ENCODE measurements at places on chromosomes 5 and 9. TPM values are rescaled to one million over a fixed set of nuclear protein-coding genes. Genes with fewer than 3 reads are reported as not detected.

DNA sequence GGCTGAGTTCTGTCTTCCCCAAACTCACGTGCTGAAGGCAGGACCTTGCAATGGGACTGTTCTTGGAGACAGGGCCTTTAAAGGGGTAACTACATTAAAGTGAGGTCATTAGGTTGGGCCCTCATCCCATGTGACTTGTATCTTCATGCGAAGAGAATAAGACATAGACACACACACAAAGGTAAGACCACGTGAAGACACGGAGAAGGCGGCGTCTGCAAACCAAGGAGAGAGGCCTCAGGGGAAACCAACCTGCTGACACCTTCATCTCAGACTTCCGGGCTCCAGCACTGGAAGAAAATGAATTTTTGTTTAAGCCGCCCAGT is 50.7 kb upstream of the KCNMB1 start:
- no peak for DNase-seq

DNA sequence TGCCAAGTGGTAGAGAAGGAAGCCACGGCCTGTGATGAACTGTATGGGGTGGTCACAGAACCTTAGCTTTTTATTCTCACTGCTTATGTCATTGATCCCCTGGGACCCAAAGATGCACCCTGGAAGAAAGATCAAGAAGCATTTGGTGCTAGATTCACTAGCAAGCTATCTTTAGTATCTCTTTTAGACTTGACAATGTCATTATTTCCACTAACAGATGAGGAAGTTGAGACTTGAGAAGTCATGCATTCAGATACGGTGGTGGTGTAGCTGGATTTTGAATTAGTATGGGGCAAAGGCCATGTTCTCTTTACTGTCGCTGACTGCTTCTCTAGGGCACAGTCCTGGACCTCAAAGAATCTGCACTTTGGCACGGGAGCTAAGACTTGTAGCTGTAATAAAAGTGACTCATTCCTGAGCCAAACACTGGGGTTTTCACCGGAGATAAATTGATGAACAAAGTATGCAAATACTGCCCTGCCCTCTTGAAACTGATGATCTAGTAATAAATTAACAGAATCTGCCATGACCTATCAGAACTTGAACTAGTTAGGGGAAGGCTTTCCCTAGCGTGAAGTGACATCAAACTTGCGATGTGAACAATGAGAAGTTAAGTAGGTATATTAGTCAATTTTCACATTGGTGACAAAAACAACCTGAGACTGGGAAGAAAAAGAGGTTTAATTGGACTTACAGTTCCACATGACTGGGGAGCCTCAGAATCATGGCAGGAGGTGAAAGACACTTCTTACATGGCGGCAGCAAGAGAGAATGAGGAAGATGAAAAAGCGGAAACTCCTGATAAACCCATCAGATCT is 5.4 kb downstream of the GDA start:
- DNase-seq: no peak

DNA sequence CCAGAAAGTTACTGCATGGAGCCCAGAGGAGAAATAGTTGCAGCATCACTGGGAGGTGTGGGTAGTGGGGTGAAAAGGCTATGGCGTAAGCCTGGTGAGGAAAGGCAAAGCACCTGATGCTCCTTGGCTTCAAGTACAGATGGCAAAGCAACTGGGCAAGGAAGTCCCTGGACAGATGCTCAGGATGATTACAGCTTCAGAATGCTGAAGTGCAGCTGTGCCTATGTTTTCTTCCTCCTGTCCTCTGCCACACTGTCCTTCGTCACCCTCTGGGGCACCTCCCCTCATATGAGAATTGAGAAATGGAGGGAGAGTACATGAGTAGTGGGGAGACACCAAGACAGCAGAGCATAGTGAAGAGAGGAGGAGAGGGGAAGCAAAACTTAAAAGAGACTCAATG is 328.0 kb downstream of the PDE4D start:
- no peak for DNase-seq

- no peak for DNase-seq
Observed at GRCh38 chr9:124501771-124502320, 5.4 kb downstream of the NR5A1 start.

PTGR1 gene
- 86.5 TPM for total RNA-seq
